A549 treated with DMSO at 1 μM for 4 hours (cell line): ENCODE measurements at places on chromosomes 2 and 18. TPM values are rescaled to one million over a fixed set of nuclear protein-coding genes. Genes with fewer than 3 reads are reported as not detected.

Gene PSMA8
- not detected in 5 replicates for total RNA-seq

Gene ATP6V1C2
- total RNA-seq: 0.18 to 0.99 TPM (median 0.32 TPM) in 5 replicates

Gene CCDC68
- 3.2 to 5.8 TPM (median 3.9 TPM) in 5 replicates for total RNA-seq

Gene AMER3
- not detected in 5 replicates for total RNA-seq

Gene HJURP
- 86.1 to 88.2 TPM (median 87.1 TPM) in 5 replicates for total RNA-seq

Gene SPDYA
- total RNA-seq: 0.15 to 0.39 TPM (median 0.20 TPM) in 5 replicates

Gene MAL
- 0.16 to 0.23 TPM in 2 of 5 replicates, not detected in the others for total RNA-seq

Gene FSHR
- total RNA-seq: not detected in 5 replicates

Gene SIX2
- total RNA-seq: 0.16 to 0.39 TPM (median 0.21 TPM) in 5 replicates

Gene MCEE
- total RNA-seq: 10.1 to 12.2 TPM (median 11.0 TPM) in 5 replicates

Gene CXCR4
- 0.38 to 1.0 TPM (median 0.58 TPM) in 5 replicates for total RNA-seq

Gene ANKRD36B
- total RNA-seq: 4.8 to 6.5 TPM (median 5.1 TPM) in 5 replicates

Gene NXPH2
- not detected in 5 replicates for total RNA-seq

Gene ALK
- 0.04 TPM in 1 of 5 replicates, not detected in the others for total RNA-seq

Gene RFX8
- total RNA-seq: not detected in 5 replicates

Gene DUSP19
- total RNA-seq: 0.41 to 1.1 TPM (median 0.61 TPM) in 5 replicates

Gene ANKRD36
- total RNA-seq: 4.6 to 6.5 TPM (median 5.8 TPM) in 5 replicates

Gene CYP26B1
- total RNA-seq: 12.2 to 15.5 TPM (median 14.9 TPM) in 5 replicates

Gene NAT8
- total RNA-seq: not detected in 5 replicates

Gene MAB21L4
- 0.05 to 0.15 TPM (median 0.08 TPM) in 4 of 5 replicates, not detected in the other for total RNA-seq

Gene LYPD6
- total RNA-seq: 0.06 to 0.12 TPM (median 0.07 TPM) in 5 replicates

Gene C2orf15
- total RNA-seq: 0.41 to 0.61 TPM (median 0.52 TPM) in 5 replicates

Gene FBLN7
- 0.42 to 0.86 TPM (median 0.55 TPM) in 5 replicates for total RNA-seq

Gene B3GNT7
- total RNA-seq: 1.1 to 2.3 TPM (median 1.6 TPM) in 5 replicates

Gene REG3G
- total RNA-seq: not detected in 5 replicates

Gene LBX2
- 3.5 to 4.6 TPM (median 4.1 TPM) in 5 replicates for total RNA-seq

Gene LONRF2
- total RNA-seq: 3.3 to 5.5 TPM (median 4.8 TPM) in 5 replicates

Gene RAB10
- total RNA-seq: 309 to 339 TPM (median 326 TPM) in 5 replicates

Gene UBE2E3
- total RNA-seq: 71.3 to 83.9 TPM (median 78.2 TPM) in 5 replicates

Gene CAPN14
- total RNA-seq: 0.03 to 0.07 TPM (median 0.05 TPM) in 4 of 5 replicates, not detected in the other

Gene MTLN
- total RNA-seq: 112 to 134 TPM (median 121 TPM) in 5 replicates

Gene ZNF521
- not detected in 5 replicates for total RNA-seq

Gene CRYGD
- total RNA-seq: not detected in 5 replicates

Gene RIT2
- not detected in 5 replicates for total RNA-seq

Gene TNFRSF11A
- 6.3 to 11.9 TPM (median 9.5 TPM) in 5 replicates for total RNA-seq

Gene TMEM37
- 1.6 to 2.0 TPM (median 1.9 TPM) in 5 replicates for total RNA-seq

Gene ALLC
- 0.05 TPM in 1 of 5 replicates, not detected in the others for total RNA-seq

Gene CRYBA2
- 0.18 TPM in 1 of 5 replicates, not detected in the others for total RNA-seq

Gene GLI2
- 21.5 to 30.4 TPM (median 26.2 TPM) in 5 replicates for total RNA-seq

Gene ARHGEF4
- total RNA-seq: 6.3 to 7.7 TPM (median 6.8 TPM) in 5 replicates

Gene AFF3
- total RNA-seq: 0.02 to 0.10 TPM (median 0.08 TPM) in 5 replicates

Gene EGR4
- total RNA-seq: 0.11 to 0.32 TPM (median 0.25 TPM) in 5 replicates

Gene PFN4
- total RNA-seq: 1.1 to 1.5 TPM (median 1.2 TPM) in 5 replicates

Gene AGXT
- not detected in 5 replicates for total RNA-seq

Gene FAM237A
- total RNA-seq: not detected in 5 replicates

Gene NPHP1
- total RNA-seq: 7.2 to 9.0 TPM (median 8.3 TPM) in 5 replicates

Gene MTCL1
- total RNA-seq: 55.2 to 70.3 TPM (median 61.6 TPM) in 5 replicates

Gene C2orf72
- total RNA-seq: 4.6 to 8.6 TPM (median 6.5 TPM) in 5 replicates

Gene COL4A4
- 0.89 to 2.7 TPM (median 1.9 TPM) in 5 replicates for total RNA-seq

Gene CHMP1B
- 42.4 to 63.5 TPM (median 49.0 TPM) in 5 replicates for total RNA-seq

Gene SMAD7
- total RNA-seq: 21.9 to 28.9 TPM (median 25.4 TPM) in 5 replicates

Gene CLEC4F
- not detected in 5 replicates for total RNA-seq

Gene AFG3L2
- 39.1 to 51.3 TPM (median 39.9 TPM) in 5 replicates for total RNA-seq
